ENCODE measurements at places on chromosomes 7 and 10.

- DNase-seq = no peak
Measured at GRCh38 chr10:128536259-128536658, 410.0 kb upstream of the MKI67 start.

- DNase-seq = no peak
Measured at GRCh38 chr10:126905776-126906703, 812 bp downstream of the DOCK1 start.

GRCh38 chr7:157693071-157693520 lies 356.3 kb downstream of the DNAJB6 start:
- DNase-seq = no peak

DNA sequence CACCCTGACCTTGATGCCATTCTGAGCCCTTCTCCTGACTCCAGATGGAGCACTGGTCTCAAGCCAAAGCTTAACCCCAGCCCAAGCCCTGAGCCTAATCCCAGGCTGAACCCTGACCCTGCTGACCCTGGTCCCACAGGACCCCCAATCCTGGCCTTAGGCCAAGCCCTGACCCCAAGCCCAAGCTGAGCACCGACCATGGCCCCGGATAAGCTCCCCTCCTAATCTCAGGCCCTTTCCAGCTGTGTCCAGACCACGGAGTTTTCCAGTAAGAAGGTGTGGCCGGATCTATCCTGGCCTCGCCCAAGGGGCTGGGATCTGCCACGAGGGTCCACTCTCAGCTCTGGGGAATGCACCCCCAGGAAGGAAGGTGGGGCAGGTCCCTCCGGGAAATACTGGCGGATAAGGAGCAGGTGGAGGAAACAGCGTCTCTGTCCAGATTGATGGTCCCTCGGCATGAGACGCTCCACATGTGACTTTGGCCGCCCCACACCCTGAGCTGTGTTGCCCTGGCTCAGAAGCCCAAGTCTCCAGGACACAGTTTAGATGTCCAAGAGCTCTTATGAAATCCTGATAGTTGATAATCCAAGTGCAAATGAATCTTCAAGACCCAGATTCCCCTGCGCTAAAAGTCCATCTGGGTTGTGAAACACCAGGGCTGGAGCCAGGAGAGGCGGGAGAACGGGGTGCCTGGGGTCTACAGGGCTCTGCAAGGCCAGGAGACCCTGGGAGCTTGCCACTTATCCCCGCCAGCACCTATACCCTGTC lies 10.4 kb downstream of the ELN start:
- no peak for DNase-seq

DNA sequence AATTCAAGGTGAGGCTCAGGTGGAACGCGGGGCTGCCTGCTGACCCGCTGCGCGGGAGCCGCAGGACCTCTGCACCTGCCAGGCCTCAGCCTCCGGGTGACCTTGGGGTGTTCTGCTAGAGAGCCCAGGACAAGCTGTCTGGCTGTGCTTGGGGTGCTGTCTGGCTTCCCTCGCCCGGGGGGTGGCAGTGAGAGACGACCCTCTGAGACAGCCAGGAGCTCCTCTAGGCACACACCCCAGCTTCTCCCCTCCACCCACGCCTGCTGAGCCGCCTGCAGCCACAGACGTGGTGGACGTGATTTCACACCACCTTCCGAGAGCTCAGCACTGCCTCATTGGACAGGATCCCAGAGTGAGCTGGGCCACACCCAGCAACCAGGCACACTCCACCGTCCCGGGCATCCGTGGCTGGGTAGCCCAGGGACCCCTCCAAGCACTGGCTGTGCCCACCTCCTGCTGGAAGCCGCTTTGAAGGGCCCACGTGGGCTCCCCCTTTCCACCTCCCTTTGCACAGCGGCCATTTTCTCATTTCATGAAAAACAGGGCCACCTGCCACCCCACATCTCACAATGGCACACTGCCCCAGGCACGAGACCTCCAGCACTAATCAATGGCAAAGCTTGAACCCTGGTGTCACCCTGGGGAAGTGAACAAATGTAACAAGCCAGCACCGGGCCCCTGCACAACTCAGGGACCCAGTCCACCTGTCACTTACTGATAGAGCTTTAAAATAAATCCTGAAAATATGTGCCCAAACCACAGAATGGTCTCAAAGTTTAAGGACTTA lies 35.0 kb downstream of the ZFAND2A start:
- no peak for DNase-seq

- DNase-seq = no peak
Measured at GRCh38 chr7:138307633-138308032, 152.4 kb upstream of the TRIM24 start.

Data from activated CD8-positive, alpha-beta T cell treated with anti-CD3 and anti-CD28 coated beads, Interleukin-2, amount 10 ng/mL, durations not matched to agents 7 days and 5 days (primary cell).